ENCODE measurements at places on chromosomes 2 and 18. TPM values are rescaled to one million over a fixed set of nuclear protein-coding genes. Genes with fewer than 3 reads are reported as not detected.

MOCOS gene
- total RNA-seq: 3.8 TPM

SLC23A3 gene
- 0.62 TPM for total RNA-seq

MARCHF4 gene
- 62.0 TPM for total RNA-seq

RNF152 gene
- total RNA-seq: 0.01 TPM

LIMS2 gene
- 4.5 TPM for total RNA-seq

METTL4 gene
- total RNA-seq: 6.8 TPM

MPP4 gene
- total RNA-seq: 0.08 TPM

PARD6G gene
- total RNA-seq: 1.8 TPM

GRP gene
- total RNA-seq: not detected

STAT4 gene
- total RNA-seq: 3.5 TPM

IL1R2 gene
- 0.71 TPM for total RNA-seq

CIDEA gene
- total RNA-seq: not detected

C1QL2 gene
- 0.14 TPM for total RNA-seq

SIX2 gene
- total RNA-seq: 0.39 TPM

LYG2 gene
- not detected for total RNA-seq

C2orf68 gene
- 16.8 TPM for total RNA-seq

RAB10 gene
- 329 TPM for total RNA-seq

MDH1B gene
- total RNA-seq: 1.7 TPM

REG3A gene
- total RNA-seq: not detected

CDH19 gene
- 2.1 TPM for total RNA-seq

SCN1A gene
- total RNA-seq: not detected

BZW1 gene
- 437 TPM for total RNA-seq

CD207 gene
- total RNA-seq: not detected

SLC14A1 gene
- not detected for total RNA-seq

KYNU gene
- 304 TPM for total RNA-seq

MOGAT1 gene
- total RNA-seq: not detected

AQP12A gene
- not detected for total RNA-seq

PPP4R3B gene
- 33.6 TPM for total RNA-seq

ABCB11 gene
- total RNA-seq: 0.02 TPM

VIT gene
- not detected for total RNA-seq

BOK gene
- 30.6 TPM for total RNA-seq

C2orf80 gene
- not detected for total RNA-seq

LAMA1 gene
- 0.31 TPM for total RNA-seq

SOWAHC gene
- total RNA-seq: 21.1 TPM

TSN gene
- 62.3 TPM for total RNA-seq

DNAH7 gene
- total RNA-seq: 0.93 TPM

CYRIA gene
- total RNA-seq: 0.14 TPM

SIX3 gene
- total RNA-seq: 0.41 TPM

GPR39 gene
- total RNA-seq: 8.5 TPM

GPC1 gene
- 215 TPM for total RNA-seq

TMEM237 gene
- total RNA-seq: 21.1 TPM

CHRNG gene
- total RNA-seq: not detected

EVX2 gene
- not detected for total RNA-seq

GPR45 gene
- total RNA-seq: not detected

PLA2R1 gene
- 2.8 TPM for total RNA-seq

FAM237A gene
- not detected for total RNA-seq

CCNYL1 gene
- 21.9 TPM for total RNA-seq

CCDC141 gene
- not detected for total RNA-seq

OSBPL1A gene
- 12.9 TPM for total RNA-seq

PRKAG3 gene
- not detected for total RNA-seq

SLC16A14 gene
- 1.4 TPM for total RNA-seq

MEP1B gene
- total RNA-seq: 0.15 TPM

MC2R gene
- not detected for total RNA-seq

CCDC121 gene
- total RNA-seq: 4.1 TPM

NT5DC4 gene
- not detected for total RNA-seq

ELOA2 gene
- total RNA-seq: not detected

All from A549 treated with DMSO at 1 μM for 4 hours (cell line).